ENCODE measurements at places on chromosomes 5 and 9. TPM values are rescaled to one million over a fixed set of nuclear protein-coding genes. Genes with fewer than 3 reads are reported as not detected.

DNA sequence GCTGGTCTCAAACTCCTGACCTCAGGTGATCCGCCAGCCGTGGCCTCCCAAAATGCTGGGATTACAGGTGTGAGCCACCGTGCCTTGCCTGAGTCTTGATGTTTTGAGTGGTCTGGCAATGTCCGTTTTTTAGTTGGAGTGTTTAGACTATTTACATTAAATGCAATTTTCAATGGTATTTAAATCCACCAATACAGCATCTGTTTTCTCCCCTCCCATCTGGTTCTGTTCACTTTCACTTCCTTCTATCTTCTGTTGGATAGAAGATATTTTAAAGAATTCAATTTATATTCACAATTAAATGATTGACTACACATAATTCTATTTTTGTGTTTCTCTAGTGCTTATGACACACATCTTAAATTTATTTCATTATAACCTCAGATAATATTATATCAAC, 26.0 kb upstream of the PCAT7 start:
- DNase-seq: no peak

The PCDHGB7 gene
- 0.52 TPM for total RNA-seq

GRCh38 chr9:37555786-37556185, 20.4 kb downstream of the FBXO10 start:
- DNase-seq: peak; percentile 87

DNA sequence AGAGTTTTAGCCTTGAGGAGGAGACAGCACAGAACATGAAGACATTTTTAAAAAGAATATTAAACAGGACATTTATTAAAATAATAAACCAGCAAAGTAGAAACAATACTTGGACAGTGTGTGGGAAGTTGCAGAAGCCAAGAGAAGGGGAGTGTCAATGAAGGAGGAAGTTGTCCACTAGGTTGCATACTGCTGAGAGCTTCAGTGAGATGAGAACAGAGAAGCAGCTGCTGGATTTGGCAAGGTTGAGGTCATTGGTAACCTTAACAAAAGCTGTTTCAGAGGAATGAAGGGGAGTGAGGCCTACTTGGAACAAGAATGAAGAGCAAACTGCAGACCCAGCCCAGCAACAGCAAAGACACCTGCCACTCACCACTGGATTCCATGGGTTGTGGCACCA, 11.4 kb downstream of the BHMT start:
- no peak for DNase-seq

GRCh38 chr9:4793459-4794395, 983 bp downstream of the RCL1 start:
- DNase-seq: no peak

- no peak for DNase-seq
Observed at GRCh38 chr5:123421773-123422172, 1.4 kb downstream of the CEP120 start.

- no peak for DNase-seq
Observed at GRCh38 chr5:61438298-61438970, 106.4 kb downstream of the ZSWIM6 start.

- no peak for DNase-seq
Observed at GRCh38 chr5:172474293-172474692, 20.0 kb upstream of the SH3PXD2B start.

DNA sequence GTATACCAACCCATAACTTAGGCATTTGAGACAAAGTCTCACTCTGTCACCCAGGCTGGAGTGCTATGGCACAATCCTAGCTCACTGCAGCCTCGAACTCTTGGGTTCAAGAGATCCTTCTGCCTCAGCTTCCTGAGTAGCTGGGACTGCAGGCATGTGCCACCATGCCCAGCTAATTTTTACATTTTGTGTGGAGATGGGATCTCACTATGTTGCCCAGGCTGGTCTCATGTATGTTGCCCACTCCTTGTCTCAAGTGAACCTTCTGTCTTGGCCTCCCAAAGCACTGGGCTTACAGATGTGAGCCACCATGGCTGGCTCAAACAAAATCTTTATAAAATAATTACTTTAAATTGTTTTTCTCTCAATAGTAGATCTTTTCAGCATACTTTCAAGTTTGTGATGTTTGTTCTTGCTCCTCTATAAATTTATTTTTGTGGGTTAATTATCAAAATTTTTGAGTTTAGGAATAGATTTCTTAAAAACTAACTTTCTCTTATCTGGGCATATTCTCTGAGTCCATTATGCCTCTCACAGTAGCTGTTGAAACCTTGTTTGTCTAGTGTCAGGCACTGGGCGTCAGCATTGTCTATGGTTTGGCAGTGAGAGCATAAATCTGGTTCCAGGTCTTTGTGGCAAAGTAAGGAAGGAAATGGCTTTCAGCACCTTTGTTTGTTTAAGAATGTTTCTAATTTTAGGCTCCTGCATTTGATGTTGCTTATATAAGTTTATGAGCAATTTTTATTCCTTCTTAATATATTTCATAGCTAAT, 38.7 kb downstream of the NLN start:
- DNase-seq: peak; percentile 56

The TESK1 gene
- 26.8 TPM for total RNA-seq

The AUH gene
- 11.5 TPM for total RNA-seq

GRCh38 chr9:124392871-124393460, 22.3 kb downstream of the PSMB7 start:
- peak; percentile 97 for DNase-seq

GRCh38 chr9:91843093-91843492, 106.9 kb downstream of the ROR2 start:
- no peak for DNase-seq

The WDR31 gene
- 0.51 TPM for total RNA-seq

DNA sequence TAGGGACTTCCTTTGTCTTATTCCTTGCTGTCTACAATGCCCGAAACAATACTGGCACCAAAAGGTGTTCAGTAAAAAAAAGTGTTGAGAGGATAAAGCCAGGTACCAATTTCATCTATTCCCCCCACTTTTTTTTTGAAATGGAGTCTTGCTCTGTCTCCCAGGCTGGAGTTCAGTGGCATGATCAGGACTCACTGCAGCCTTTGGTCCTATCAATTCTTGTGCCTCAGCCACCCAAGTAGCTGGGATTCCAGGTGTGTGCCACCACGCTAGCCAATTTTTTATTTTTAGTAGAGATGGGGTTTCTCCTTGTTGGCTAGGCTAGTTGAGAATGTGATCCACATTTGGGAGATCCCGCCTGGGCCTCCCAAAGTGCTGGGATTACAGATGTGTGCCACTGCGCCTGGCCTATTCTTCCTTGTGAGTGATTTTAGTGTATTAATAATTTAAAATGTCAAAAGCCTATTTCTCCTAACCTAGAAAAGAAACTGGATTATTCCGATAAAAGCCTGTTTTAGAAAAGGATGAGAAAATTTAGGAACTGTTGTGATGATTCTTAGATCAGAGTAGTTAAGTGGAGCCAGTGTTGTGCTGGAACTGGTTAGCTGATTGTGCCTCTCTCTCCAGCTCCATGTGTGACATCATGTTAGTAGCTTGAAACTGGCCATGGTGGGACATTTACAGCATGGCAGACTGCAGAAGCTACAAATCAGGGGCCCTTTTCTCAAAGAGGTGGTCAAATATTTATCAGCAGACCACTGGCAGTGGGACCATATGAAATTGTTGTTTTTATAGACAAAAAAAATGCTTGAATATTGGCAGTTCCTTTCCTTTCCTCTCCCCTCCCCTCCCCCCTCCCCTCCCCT, 14.3 kb downstream of the CDC42SE2 start:
- DNase-seq: no peak

GRCh38 chr9:18007621-18008020, 428.8 kb downstream of the SH3GL2 start:
- DNase-seq: no peak

DNA sequence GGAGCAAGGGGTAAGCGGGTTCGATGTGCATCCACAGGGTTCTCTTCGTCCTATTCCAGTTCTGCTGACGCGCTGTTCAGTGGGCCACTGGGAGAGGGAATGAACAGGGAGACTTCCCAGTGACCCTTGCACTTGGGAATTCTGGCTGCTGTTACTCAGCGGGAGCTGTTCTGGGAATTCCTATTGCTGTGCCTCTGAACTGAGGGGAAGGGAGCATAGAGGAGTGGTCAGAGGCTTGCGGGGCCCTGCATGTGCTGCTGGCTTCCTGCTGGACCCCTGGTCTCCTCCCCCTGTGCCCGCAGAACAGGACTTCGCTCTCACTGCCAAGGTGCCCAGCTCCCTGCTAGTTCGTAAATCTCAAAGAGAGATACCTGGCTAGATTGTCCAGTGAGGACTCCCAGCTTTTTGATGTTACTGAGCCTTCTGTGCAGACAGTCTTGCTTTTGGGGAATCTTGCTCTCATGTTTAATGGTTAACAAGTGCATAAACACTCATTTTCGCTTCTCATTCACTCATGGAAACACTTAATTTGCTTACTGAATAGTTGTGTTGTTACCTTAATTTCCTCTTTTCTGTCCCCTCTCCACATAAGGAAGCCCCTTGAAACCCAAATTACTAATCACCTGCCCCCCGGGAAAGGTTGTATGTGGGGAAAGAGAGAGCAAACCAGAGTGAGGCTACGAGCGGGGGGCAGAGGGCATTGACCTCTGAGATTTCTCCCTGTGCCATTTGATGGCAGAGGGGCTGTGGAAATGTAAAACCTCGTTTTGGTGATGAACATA, 5.9 kb downstream of the TRIO start:
- no peak for DNase-seq

The TSSK1B gene
- total RNA-seq: 0.52 TPM

The ARHGEF37 gene
- total RNA-seq: 0.11 TPM

GRCh38 chr9:132152231-132152630, 9.6 kb upstream of the NTNG2 start:
- DNase-seq: no peak

The SPATA31D4 gene
- total RNA-seq: not detected

DNA sequence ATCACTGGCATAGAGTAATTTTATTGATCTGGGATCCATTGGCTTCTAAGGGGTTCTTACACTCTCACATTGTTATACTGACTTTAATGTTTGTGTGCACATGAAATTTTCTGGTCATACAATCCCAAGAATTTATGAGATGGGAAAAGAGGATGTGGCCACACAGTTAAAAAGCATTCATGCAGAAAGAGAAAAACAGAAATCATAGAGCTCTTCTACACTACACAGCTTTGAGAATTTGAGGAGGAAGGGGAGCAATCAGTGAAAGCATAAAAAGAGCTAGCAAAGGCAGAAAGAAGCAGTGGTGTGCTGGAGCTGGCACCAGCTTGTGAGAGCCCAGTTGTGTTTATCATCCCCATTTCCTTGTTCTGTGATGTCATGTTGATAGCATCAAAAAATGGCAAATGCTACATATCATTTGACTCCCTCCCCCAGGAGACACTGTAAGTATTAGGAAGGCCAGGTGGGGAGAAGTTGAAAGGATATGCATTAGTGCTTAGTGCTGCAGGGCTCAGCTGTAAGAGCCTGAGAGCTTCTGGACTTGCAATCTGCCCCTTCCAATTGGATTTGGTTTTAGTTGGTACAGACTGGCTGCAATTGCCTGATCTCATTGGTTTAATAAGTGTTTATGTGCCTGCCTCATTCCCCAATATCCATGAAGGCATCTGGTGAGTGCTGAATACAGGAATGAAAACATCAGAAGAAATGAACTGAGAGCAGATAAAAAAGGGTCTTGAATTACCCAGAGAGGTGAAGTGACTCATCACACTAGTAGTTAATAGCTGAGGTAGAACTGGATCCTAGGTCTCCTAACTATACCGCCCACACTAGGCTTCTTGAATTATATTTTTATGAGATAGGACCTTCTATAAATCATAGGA, 30.9 kb downstream of the RHOBTB3 start:
- peak; percentile 66 for DNase-seq

The SNX30 gene
- total RNA-seq: 7.9 TPM

DNA sequence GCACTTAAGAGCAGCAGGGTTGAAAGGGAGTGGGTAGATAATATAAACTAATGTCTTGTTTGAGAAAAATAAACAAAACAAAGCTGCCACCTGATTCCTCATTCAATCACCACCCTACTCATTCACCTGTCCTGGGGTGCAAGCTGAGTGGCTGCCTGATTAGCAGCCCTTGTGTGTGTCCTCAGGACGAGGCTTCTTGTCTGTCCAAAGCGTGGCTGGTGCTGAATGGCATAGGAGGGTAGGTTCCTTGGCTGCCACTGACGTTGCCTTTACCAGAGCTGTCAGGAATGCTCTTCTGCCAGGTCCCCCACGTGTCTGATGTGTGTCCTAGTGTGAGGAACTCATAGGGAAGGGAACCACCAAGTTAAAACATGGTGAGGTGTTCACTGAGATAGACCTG, 146.6 kb upstream of the SLC24A2 start:
- no peak for DNase-seq
